ENCODE measurements at places on chromosomes 5 and 9. TPM values are rescaled to one million over a fixed set of nuclear protein-coding genes. Genes with fewer than 3 reads are reported as not detected.

GRCh38 chr9:129867136-129868022 lies 32.1 kb downstream of the USP20 start:
- peak; percentile 56 for DNase-seq
- peaks cover 3% of the 10 kb centered on the region for H3K36me3 ChIP-seq
- H3K4me3 ChIP-seq = no peak overlapping the region
- H3K4me1 ChIP-seq = no peaks in the 10 kb centered on the region
- H3K27me3 ChIP-seq = no peaks in the 10 kb centered on the region

DNA sequence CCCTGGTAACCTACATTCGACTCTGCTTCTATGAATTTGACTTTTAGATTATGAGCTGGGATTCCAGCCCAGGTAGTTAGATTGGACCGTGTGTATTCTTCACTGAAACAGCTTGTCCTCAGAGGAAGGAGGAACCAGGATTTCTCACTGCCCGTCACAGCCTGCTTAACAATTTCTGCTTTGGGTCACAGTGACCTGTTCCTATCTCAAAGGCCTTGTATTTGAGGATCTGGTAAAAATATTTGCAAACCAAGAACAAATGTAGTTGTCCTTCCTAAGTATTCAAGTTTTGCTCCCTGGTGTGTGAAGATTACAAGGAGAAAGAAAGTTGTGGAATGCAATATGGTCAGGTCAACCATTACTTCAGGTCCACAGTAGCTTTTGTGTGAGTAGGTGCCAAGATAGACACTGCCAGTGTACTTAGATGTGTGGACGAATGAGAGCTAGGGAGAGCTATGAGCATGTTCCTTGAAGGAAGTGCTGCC lies 55.1 kb downstream of the KIF4B start:
- DNase-seq = no peak
- H3K27me3 ChIP-seq = no peaks in the 10 kb centered on the region
- no peak overlapping the region for H3K27ac ChIP-seq
- H3K4me1 ChIP-seq = no peaks in the 10 kb centered on the region

The ZNF354C gene
- total RNA-seq = 4.8 TPM

The FOXD4L3 gene
- not detected for total RNA-seq

The TMEM171 gene
- total RNA-seq = 0.42 TPM
